NCI-H146 (cell line): ENCODE measurements at places on chromosomes 7 and 10.

DNA sequence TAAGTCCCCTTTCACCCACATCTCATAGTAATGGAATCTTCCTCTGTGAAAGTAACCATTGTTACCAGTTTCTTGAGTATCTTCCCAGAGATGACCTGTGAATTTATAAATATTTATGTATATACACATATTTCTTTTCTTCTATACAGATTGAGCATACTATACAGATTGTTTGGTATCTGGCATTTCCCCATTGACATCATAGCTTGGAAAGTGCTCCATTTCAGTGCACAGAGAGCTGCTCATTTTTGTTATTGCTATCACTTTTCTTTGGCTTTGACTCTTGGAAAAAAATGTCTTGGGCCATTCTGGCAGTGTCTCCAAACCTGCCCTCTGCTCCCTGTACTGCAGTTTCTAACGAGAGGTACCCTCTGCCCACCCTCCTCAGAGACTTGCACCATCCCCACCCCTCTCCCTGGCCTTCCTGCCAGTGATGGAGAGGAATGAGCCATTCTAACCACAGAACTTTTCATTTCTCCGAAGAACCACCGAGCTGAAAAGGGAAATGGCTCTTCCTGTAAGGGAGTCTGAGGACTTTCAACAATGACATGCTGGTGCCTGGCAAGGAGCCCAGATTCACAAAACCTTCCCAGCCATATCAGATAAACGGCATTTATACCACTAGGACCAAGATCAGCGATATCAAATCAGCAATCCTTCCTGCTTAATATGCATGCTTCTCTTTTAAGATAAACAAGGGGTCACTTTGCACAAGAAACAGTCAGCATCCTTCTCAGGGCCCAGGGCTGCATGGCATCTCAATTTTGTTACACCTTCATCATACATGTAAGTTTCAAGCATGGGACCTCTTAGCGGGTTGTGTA is 19.7 kb upstream of the CCSER2 start:
- peak; percentile 67 for DNase-seq

DNA sequence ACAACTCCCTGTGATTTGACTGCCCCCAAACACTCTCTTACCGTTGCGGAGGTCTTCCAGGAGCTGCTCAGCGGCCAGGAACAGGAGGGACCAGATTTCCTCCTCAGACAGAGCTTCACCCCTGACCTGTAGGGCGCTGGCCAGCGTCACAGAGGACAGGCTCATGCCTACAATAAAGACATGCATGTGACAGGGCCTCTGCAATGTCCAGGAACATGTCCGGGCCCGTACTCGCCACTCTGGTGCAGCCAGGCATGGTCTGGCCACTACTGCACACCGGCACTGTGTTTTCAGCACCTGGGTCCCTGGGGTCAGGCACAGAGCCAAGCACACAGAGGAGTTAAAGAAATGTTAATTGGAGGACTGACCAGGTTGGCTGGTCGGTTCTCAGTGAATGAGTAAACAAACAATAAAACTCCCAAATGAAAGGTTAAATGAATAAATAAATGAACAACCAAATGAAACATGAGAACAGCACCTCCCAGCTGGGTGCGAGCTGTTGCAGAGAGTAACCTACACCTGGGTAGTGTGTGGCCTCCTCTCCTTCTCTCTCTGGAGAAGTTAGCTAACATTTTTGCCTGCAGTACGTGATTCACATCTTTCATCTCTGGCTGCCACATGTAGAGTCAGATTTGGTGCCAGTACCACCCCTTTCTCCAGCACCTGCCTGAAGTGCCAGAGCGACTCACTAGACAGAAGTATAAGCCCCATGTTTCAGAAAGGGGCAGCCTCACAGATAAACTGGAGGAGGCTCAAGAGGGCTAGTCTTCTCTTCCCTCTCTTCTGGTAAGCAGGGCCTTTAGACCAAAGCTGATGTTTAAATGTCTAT is 22.8 kb downstream of the FRMPD2 start:
- DNase-seq = peak; percentile 79

DNA sequence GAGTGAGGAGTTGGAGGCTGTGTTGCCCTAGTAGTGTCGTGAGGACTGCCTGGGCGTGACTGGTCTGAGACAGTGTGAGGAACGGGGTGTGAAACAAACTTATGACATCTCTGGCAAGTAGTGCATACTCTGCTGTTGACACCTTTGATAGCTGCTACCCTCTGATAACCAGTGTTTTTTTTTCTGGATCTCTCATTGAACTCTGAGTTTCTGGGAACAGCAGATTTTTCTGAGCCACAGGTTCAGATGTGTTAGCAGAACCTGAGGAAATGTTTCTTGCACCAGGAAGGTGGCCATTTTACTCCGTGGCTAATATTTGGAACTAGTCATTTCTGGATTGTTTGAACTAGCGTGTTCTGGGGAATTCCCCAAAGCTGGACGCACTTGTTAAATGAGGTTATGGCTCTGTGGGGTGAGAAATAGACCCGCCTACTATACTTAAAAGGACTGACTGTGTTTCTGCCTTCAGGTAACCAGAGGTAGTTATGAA is 52.9 kb downstream of the AUTS2 start:
- DNase-seq = no peak

DNA sequence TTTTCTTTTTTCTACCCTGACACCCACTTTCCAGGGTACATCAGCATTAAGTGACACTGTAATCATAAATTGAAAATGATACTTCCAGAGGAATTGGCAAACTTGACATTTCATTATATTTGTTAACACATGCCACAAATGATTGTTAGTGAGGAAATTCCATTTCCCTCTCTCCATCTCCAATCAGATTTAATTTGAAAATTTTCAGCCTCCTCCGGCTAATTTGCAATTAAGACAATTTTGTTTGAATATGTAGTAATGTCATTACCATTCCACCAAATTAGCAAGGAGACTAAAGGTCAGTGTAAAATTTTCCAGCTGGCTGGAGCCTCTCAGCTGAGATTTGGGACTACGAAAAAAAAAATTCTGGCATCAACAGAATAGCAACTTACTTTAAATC is 242.7 kb downstream of the FOXP2 start:
- no peak for DNase-seq

DNA sequence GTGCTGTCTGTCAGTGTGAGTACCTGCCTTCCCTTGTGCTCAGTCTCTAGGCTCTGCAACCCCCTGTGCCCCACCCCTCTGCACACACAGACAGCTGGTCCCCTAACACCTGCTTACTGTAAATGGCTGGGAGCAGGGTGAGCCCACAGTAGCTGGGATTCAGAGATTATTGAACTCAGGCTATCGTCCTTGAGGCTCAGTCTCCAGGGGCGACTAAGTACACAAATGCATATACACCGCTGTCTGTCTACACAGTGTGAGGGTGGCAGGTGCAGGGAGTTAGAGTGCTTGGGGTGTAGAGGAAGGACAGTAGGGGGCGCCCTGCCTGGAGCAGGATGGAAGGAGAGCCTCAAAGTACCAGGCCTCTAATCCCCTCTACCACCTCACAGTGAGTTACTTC is 12.9 kb downstream of the UPP1 start:
- no peak for DNase-seq

- peak; percentile 47 for DNase-seq
Measured at GRCh38 chr10:3750006-3750816, 34.8 kb downstream of the KLF6 start.

DNA sequence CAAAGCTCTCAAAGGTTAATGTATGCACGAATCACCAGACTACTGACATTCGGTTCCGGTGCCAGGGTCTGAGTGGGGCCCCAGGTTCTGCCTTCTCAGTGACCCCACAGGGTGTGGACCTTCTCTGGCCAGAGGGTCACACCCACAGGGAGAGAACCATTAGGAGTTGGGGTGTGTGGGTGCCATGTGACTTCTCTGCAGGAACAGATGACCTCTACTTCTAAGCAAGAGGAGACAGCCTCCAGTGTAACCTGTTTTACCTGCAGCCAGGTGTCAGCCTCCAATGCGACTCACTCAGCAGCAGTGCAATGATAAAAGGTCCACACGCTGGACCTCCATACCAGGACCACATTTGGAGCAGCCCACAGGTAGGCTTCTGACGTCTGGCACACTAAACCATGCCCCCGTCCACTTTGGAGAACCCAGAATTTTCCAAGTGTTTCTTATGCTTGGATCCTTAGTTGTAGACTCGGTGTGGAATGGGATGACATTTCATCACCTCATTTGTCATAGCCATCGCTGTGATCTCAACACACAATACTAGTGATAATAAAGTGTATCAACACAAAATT is 16.2 kb upstream of the INSIG1 start:
- DNase-seq = no peak

GRCh38 chr7:1610013-1610677 is 40.3 kb upstream of the PSMG3 start:
- DNase-seq = no peak

DNA sequence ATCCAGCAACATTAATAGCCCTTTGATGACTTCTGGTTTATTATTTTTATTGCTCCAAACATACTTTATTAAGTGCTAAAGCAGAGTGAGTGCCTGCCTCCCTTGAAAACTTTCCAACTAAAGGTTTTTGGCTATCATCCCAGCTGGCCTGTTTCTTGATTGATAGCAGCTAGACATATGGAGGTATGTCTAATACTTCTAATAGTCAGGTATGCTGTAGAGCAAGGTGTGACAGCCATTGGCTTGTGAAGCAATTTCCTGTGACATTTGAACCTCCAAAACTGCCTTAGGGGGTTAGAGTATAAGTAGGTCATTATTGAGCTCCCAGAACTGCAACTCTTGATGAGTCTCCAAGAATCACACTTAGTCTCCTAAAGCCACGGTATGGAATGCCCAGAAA is 55.8 kb downstream of the LOXL4 start:
- DNase-seq = no peak
